ENCODE measurements at places on chromosomes 5 and 9. TPM values are rescaled to one million over a fixed set of nuclear protein-coding genes. Genes with fewer than 3 reads are reported as not detected.

Gene REEP2
- total RNA-seq = 0.18 TPM

Gene KCTD16
- not detected for total RNA-seq

Gene PTGES
- not detected for total RNA-seq

Gene NFIB
- 0.89 TPM for total RNA-seq

Gene GOLM1
- total RNA-seq = 1.7 TPM

Gene TCERG1
- 72.8 TPM for total RNA-seq

Gene IFNA8
- total RNA-seq = not detected

Gene DDX4
- not detected for total RNA-seq

Gene FGD3
- 349 TPM for total RNA-seq

Gene CATSPER3
- not detected for total RNA-seq

Gene TIMD4
- 3.6 TPM for total RNA-seq

Gene INSL4
- total RNA-seq = not detected

Gene PCDHGB4
- 0.10 TPM for total RNA-seq

Gene MROH2B
- total RNA-seq = not detected

Gene FBXO10
- total RNA-seq = 2.9 TPM

Gene MEGF9
- 10.8 TPM for total RNA-seq

Gene SLIT3
- not detected for total RNA-seq

Gene ISL1
- not detected for total RNA-seq

Gene PKD2L2
- not detected for total RNA-seq
